Stimulated activated CD4-positive, alpha-beta T cell treated with anti-CD3 and anti-CD28 coated beads, Interleukin-12 subunit alpha, Interleukin-12 subunit beta, amount 100 ng/mL, for 24 hours (primary cell): ENCODE measurements at places on chromosomes 7 and 10.

- no peak for DNase-seq
Measured at GRCh38 chr10:78992333-78992732, 76.4 kb upstream of the ZMIZ1 start.

DNA sequence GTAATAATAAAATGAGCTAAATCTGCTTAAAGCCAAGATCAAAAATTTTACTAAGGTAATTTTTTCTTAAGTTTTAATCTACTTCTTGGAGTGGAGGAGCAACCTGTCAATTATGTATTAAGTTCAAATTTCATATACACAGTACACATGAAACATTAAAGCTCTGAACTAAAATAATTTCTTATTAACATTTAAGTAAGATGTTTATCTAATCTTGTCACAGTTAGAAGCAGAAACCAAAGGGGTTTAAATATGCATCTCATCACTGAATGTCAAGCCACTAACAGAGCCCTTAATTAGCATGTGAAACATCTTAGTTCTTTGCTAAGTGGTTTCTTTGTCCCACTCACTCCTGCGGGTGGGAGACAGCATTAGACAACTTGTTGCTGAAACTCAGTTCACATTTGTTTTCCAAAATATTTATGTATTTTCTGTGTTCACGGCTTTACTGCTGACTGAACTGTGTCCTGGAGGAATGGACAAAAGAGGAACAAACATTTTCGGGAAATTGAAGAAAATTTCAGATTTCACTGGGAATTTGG, 130.9 kb upstream of the MBL2 start:
- no peak for DNase-seq

GRCh38 chr10:69382382-69383117, 34.2 kb downstream of the TACR2 start:
- no peak for DNase-seq

- no peak for DNase-seq
Measured at GRCh38 chr10:58352956-58353610, 18.3 kb downstream of the UBE2D1 start.

DNA sequence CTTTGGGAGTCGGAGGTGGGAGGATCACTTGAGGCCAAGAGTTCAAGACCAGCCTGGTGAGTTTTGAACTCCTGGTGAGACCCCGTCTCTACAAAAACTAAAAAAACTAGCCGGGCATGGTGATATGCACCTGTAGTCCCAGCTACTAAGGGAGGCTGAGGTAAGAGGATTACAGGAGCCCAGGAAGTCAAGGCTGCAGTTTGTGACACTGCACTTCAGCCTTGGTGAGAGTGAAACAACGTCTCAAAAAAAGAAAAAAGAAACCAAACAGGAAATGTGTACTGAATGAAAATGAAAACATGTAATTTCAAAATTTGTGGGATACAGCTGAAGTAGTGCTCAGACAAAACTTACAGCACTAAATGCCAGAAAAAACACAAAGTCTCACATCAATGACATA, 7.6 kb downstream of the ARHGAP12 start:
- DNase-seq: no peak

- DNase-seq: no peak
Measured at GRCh38 chr7:77242068-77242467, 42.4 kb upstream of the FGL2 start.

DNA sequence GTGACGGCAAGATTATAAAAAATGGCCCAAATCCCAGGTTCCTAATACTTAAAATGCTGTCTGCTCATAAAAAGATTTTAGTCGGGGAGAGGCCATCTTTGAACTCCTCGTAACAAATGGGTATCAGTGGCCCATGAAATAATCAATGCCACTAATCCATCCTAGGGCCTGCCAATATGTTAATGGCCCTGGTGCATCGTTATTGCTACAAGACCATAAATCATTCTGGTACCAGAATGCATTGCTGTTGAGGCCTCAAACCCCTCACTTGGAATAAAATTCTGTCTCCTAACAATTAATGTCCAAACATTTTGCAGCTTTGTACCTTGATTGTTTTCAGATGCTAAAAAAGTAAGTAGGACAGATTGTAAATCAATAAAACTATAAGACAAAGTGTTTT, 290.6 kb downstream of the LRMDA start:
- no peak for DNase-seq

GRCh38 chr10:37314350-37314749, 189.0 kb downstream of the ANKRD30A start:
- no peak for DNase-seq

DNA sequence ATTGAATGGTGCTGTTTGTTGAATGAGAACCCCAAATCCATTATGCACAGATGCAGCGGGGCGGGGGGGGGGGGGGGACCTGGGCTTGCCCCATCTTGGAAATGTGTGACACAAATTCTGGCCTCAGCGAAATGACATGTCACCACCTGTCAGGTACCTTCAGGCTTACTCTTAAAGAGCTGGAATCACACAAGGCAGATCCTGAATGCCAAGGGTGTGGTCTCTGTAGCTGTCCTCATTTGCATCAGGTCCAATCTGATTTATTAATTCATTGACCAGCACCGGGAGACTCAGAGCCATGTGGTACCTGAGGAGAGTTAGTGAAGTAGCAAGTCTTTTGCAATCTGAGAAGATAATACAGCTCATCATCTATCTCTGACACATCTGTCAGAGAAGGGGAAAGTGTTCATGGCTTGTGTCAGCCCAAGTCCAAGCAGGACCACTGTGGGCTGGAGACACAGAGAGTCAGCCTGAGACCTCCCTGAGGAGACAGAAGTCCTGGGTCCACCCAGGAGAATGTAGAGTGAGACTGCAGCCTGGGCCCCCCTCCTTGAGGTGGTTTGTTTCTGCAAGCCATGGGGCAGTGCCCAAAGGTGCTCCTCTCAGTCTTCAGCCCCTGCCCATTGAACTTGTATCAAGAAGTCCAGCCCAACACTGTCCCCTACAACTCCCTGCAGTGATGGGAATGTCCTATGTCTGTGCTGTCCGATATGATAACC, 46.7 kb downstream of the ADCYAP1R1 start:
- DNase-seq: no peak

DNA sequence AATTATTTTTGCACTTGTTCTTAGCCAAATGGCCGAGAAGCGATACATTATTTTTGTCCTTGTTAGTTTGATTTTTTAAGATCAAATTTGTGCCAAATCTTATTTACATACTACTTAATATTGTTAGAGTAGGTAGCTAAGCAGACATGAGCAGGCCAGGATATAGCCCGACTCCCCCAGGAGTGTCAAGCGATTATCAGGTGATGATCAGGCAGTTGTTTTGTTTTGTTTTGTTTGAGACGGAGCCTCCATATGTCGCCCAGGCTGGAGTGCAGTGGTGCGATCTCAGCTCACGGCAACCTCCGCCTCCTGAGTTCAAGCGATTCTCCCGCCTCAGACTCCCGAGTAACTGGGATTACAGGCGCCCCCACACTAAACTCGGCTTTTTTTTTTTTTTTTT, 71.1 kb downstream of the LYZL2 start:
- no peak for DNase-seq

- DNase-seq: no peak
Measured at GRCh38 chr7:141990011-141990725, 5.5 kb upstream of the MGAM start.

GRCh38 chr7:139958599-139959284, 104.0 kb downstream of the PARP12 start:
- DNase-seq: no peak

DNA sequence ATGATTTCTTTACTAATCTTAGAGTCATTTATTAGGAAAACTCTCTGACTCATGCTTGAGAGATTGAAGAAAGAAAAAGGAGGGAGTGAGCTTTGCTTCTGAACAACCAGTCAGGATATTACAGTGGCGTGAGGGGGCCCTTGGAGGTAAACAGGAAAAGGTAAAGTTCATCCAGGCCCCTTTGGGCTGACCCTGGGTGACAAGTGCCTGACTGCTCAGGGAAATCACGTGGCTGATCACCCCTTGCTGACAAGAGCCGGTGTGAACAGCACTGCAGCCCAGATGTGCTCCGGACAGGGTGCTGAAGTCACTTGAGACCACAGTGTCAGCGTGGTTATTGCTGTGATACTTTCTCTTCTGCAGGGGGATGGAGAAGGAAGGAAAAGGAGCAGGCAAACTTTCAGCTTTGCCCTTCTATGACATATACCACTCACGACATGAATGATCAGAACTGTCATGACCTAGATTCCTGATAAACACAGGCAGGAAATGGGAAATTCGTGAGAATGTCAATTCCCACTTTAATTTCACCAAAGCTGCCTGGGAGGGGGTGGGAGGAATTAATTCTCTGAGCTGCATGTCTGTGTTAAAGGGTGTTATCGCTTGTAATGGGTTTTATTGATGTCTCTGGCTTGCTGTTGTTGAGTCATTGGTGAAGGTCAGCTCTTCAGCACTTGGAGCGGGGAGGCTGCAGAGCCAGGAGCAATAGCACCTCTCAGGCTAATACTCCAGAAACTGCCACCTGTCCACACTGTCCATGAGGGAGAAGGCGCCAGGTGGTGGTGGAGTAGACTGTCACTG, 139.8 kb upstream of the AOAH start:
- DNase-seq: no peak

GRCh38 chr10:15349112-15349511, 22.0 kb downstream of the FAM171A1 start:
- DNase-seq: no peak

DNA sequence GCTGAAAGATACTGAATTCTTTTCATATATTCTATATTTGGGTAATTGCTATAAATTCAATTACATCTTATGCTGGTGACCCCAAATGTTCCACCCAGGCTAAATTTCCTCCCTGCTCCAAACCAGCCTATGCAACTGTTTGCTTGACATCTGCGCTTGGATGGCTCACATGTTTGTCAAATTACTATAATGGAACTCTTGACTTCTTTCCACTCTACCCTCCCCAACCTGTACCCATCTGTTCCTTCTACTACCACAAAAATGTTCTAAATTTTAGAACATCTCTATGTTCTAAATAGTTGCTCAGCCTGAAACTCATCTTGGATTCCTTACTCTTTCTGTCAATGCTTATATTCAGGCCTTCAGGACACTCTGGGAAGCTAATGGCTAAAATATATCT, 249.9 kb upstream of the SMIM30 start:
- DNase-seq: no peak

GRCh38 chr7:125773113-125773785, 843.6 kb upstream of the POT1 start:
- no peak for DNase-seq

DNA sequence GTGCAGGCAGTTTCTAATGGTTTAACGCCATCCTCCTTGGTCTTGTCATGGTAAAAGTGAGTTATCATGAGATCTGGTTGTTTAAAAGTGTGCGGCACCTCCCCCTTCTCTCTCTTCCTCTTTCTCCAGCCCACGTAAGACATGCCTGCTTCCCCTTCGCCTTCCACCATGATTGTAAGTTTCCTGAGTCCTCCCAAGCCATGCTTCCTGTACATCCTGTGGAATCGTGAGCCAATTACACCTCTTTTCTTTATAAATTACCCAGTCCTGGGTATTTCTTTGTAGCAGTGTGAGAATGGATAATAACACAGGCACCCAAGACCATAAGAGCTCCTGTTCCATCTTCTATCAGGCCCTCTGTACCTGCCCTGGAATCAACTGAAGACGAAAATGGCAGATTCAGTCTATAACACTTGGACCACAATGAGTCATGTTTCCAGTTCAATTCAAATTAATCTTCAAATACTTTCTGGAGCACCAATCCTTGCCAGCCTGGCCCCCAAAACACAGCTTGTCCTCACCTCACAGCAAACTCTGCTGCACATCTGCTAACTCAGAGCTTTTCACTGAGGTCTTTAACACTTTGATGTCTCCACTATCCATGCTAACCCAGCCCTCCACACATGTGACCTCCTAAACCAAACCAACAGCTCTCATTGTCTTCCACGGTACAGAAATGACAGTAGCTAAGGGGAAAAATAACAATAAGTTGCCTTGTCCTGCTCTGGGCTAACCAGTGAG, 73.2 kb downstream of the SFMBT2 start:
- DNase-seq: peak; percentile 16

- DNase-seq: no peak
Measured at GRCh38 chr10:26440088-26440470, 1.9 kb downstream of the APBB1IP start.

DNA sequence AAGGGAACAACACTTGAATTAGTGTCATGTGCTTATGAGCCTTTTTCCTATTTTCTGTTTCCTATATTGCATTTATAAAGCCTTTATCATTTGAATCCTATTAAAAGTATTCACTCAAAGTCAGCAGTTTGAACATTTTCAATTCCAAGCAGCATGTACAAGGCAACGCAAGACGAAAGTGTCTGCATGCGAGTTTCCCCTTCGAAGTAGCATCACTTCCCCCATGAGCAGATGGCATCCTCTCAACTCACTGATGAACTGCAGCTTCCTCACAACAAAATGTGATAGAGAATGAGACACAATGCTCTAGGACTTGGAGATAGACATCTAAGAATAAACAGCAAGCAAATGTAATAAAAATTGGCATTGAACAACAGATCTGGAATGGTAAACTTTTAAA, 270.7 kb downstream of the PRPF18 start:
- DNase-seq: no peak

DNA sequence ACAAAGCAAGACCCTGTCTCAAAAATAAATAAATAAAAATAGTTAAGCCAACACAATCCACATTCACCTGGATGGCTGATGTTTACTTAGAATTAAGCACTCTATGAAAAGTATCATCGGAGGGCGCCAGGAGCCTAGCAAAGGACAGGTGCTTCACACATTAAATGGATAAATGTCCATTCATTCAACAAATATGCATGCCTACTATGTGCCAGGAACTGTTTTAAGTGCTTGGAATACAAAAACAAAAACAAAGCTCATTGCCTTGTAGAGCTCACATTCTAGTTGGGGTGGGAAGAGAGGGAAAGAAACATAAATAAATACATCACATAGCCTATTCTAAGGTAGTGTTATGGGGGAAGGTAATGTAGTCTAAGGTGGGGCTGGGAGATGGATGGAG, 4.1 kb downstream of the BAIAP2L1 start:
- DNase-seq: no peak

- DNase-seq: no peak
Measured at GRCh38 chr10:73639286-73639685, 2.0 kb downstream of the MYOZ1 start.

GRCh38 chr10:13773496-13774170, 186.9 kb downstream of the PRPF18 start:
- DNase-seq: no peak

DNA sequence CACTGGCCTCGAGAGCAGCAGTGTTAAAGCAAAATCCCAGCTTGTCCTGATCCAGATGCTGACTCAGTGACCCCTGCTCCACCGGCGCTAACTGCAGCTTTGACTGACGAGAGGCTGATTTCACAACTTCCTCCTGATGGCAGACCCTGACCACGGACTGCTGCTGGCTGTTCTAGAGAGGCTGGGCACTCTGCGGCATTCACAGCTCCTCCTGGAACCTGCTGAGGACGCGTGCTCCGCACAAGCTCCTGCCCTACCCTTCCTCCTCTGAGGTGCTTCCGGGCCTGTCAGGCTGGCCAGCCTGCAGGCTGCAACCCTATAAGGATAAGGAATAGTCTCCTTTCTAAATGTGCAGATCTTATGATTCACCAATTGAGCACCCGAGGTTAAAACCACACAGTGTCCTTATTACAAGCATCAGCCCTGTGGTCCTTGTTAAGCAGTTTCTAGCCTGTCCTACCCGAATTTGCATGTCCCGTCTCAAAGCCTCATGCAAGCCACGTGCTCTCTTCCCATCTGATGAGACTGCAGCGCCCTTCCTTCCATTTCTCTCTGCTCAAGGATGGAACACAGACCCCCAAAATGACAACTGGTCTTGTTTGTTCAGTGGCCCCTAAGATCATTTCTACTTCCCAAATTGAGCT, 35.5 kb upstream of the NCAPG2 start:
- no peak for DNase-seq
